ENCODE measurements at places on chromosomes 2 and 18.
A peak's percentile ranks its signal among the peaks of the same experiment; 100 is the strongest.

DNA sequence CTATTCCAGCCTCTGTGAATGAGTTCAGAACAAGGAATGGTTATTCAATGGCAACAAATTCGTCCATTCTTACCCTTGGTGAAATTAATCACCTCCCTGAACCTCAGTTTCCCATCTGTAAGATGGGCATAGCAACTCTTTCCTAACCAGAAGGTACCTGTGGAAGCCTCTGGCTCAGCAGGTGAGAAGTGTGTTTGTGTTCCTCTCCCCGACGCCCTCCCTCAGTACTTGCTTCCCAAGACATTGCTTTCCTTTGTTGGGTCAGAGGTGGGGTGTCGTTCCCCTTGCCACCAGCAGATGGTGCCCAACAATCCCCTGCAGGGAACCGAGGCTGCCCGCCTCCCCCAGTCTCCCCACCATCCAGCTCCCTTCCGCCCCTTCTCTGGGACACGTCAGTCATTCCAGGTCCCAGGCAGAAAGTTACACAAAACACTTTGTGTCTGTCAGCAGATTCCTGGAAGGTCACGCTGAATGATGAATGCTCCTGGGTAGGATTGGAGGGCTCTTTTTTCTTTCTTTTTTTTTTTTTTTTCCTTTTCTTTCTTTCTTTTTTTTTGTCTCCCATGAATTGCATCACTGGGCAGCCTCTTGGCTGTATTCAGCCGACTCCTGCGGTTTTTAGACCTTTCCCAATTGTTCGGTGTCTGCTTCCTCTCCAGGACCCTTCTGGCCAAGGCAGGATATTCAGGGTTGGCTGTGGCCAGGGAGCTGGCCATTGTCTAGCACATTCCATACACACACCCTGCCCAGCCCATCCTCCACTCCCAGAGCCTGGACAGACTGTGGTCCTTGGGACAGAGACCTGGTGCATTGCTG, 117.3 kb downstream of the LPIN1 start:
- DNase-seq, result peak; percentile 63

DNA sequence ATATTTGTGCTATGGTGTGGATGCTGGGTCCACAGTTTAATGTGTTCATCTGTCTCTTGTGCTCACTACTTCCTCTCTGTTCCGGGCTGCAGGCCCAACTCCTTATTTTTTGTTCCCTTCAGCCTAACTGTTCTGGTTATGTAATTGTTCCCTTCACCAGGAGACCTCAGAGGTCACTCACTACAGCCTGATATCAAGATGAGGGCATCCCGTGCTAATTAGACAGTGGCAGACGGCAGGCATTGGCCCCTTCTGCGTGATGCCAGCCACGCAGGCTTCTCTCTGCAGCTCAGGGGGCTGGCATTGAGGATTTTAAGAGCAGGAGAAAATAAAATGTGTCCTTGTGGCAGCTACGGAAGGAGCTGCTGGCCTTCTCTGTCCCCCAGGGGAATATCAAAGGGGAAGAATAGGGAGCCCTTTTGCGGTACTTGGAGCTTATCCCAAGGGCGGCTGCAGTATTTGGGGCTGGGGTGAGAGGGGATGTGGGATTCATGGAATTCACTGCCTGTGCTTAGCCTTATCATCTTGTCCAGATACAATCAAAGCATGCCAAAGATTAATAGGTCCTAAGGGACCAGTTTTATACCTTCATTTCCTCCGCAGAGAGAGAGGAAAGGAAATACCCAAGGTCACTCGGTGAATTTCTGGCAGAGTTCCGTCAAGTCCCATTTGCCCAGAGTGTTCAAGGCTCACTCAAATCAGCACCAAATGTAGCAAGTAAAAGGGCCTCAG, 53.3 kb upstream of the TRIB2 start:
- no peak for DNase-seq

DNA sequence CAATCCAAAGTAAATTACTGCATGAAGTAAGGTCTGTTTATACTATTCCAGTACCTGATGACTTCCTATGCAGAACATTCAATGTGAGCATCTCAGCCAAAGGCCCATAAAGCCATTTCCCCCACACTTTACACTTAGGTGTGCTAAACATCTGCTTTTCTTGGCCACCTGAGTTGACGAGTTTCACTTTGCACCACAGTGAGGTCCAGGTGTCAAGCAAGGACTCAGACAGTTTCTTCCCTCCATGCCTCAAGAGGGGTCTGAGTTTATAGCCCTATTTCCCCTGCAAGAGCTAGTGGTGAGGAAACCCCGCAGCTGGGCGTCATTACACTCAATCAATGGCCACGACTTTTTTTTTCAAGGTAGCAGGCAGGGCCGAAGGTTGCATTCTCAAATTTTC, 107.7 kb downstream of the MREG start:
- no peak for DNase-seq

- DNase-seq, result no peak
Observed at GRCh38 chr2:152058655-152059054, 40.2 kb downstream of the CACNB4 start.

- no peak for DNase-seq
Observed at GRCh38 chr2:85397925-85398331, 12.2 kb downstream of the CAPG start.

DNA sequence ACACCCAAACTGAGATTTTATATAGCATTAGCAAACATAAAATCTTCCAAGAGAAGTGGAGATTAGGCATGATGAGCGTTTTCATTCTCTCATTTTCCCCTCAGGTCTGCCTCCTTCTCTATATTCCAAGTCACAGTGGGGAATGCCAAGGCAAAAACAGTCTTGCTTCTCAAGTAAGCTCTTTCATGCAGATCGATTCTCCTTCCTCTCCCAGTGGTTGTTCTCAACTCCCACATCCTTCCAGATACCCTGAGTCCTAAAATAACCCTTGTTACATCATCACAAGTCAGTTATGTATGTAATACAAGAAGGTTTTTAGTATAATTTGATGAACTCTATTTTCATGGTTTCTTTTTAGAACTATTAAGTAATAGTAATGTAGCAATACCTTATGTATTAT, 150.6 kb downstream of the TXNL1 start:
- no peak for DNase-seq

GRCh38 chr2:58967736-58968135, 726.6 kb upstream of the FANCL start:
- DNase-seq, result no peak

GRCh38 chr2:231965102-231965501, 3.6 kb downstream of the DIS3L2 start:
- DNase-seq, result no peak

GRCh38 chr2:149573760-149574159, 13.8 kb downstream of the MMADHC start:
- no peak for DNase-seq

Measured in hippocampal formation (tissue), 2 donors.